ENCODE measurements at places on chromosomes 5 and 9.

- DNase-seq = peak; percentile 38
Observed at GRCh38 chr5:82349652-82350051, 71.5 kb upstream of the RPS23 start.

GRCh38 chr5:172173564-172174153 is 14.4 kb downstream of the STK10 start:
- peak; percentile 93 for DNase-seq

DNA sequence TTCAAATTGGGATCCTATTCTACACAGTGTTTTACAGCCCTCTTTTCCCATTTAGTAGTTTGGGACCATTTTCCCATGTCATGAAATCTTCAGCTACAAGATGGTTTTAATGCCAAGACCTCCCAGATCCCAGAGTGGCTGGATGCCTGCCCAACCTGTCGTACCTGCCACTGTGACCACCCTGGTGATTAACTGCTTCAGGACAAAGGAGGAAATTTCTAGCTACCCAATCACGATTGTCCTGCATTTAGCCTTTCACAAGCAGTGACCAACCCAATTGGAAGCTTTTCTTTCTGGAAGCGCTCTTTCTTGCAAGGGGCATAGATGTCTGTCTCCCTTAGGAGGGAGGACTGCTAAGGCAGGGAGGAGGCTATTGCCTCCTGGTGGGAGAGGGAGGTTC is 13.8 kb downstream of the IL9 start:
- DNase-seq = no peak

GRCh38 chr5:106459541-106459940 is 1211.2 kb downstream of the EFNA5 start:
- DNase-seq = no peak

DNA sequence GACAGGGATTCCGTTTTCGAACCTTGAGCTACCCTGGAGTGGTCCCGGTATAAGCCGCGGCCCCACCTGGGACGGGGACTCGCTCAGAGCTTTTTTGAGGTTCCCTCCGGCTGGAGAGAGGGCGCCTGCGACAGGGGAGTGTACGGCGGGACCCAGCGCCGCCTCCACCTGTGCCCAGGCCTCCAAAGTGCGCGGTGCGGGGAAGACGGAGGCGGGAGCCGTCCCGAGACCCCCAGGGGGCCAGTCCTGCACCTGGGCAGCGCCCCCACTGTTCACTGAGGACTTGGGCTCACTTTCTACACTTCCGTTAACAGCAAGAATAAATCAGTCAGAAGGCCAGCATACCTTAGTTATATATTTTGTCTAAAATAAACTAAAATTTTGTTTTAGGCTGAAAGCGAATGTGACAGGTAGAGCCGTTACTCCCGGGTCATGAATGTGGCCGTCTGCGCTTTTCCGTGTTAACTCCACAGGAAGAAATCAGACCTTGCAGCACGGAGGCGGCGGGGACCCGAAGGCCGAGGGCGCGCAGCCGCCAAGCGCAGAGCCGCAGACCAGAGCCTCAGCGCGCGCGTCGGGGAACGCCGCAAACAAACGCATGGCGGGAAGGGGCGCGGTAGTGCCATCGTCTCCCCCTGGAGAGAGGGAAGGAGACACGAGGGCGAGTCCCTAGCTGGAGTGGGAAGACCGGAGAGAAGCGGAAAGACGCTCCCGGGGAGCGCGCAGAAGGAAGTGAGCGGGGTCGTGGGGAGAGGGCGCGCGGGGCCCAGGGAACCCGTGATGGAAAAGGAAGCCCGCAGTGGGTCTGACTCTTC is 14.1 kb downstream of the TRIM7 start:
- DNase-seq = peak; percentile 39

DNA sequence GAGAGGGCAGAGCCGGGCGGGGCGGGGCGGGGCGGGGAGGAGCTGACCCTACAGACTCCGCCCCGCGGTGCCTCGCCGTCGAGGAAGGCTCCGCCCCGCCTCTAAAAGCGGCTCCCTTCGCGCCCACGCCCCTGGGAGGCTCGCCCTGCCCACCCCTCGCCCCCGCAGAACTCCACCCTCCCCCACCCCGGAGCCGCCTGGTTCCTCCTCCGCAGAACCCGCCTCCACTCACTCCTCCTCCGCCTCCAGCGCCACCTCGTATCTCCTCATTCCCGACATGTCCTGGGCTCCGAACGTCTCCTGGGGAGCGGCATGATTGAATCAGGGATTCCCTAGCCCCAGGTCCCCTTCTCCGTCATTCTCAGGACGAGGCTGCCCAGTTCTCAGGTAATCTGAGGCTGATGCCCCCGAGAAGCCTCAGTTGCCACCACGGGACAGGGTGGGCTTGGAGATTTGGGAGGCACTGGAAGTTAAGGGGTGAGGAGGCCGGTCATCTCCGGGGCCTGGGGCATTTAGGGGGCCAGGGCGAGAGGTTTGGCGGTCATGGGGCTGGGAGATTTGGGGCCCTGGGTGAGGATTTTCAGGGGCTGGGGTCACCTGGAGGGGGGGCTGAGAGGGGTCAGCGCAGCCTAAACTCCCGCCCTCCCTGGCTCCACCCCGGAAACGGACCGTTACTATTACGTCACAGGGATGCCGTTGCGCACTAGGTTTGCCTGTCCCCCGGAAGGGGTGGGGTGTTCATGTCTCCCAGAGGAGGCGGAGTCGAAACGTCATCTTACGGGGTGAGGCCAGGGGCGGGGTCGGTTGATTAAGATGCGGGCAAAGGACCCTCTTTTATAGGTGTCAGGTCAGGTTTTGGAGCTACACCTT is 3.2 kb upstream of the CCL27 start:
- peak; percentile 93 for DNase-seq

GRCh38 chr9:133204993-133205336 is 4.1 kb downstream of the OBP2B start:
- no peak for DNase-seq
